ENCODE measurements at places on chromosomes 7 and 10.

- DNase-seq, result no peak
These were observed 33.6 kb downstream of the GSAP start for GRCh38 chr7:77382532-77382931.

- DNase-seq, result no peak
These were observed 2.2 kb downstream of the TRIL start for GRCh38 chr7:28955718-28956607.

DNA sequence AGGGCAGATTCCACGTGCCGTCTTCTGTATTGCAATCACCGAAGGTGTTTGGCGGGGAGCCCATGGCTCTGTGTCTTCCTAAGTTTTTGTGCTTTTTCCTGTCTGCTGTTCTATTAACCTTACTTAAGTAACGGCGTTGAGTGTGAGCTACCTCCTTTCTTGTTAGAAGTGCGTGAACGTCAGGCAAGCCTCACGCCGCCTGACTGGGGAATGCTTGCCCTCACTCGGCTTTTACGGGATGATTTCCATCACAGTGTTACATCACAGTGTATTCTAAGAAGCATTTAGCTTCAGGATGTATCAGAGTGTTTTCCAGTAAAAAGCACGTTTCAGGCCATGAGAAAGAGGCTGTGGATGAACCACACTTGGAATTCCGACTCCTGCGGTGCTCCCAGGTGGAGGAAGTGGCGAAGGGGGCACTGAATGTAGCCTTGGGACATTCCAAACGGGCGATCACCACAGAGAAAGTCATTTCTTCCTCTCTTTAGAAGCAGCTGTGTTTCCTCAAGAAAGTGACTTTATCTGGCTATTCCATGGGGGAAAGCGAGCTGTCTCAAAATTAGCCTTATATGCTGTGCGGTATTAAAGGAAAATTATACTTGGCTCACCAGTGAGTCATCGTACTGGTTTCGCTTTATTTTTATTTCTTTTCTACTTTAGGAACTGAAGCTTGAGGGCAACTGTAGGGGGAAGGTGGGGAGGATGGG, 290.7 kb downstream of the KLF6 start:
- no peak for DNase-seq

- no peak for DNase-seq
These were observed 47.9 kb downstream of the VWA2 start for GRCh38 chr10:114286921-114287320.

- DNase-seq, result no peak
These were observed 96.5 kb downstream of the OTUD1 start for GRCh38 chr10:23535381-23535780.

DNA sequence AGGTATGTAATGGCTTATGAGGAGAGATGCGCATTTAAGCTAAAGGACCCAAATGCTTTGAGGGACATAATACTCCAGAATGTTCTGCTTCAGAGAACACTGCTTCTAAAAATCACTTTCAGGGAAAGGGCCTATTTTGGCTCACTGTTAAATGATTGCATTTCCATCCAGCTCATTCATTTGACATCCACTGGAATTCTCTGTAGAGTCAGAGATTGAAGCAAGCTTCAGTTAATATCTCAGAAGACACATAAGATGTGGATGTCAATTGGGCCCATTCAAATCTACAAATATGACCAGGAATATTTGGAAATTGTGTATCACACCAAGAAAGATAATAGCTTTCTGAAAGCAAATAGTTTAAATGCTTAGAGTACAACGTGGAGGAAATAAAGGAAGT, 209.9 kb upstream of the VSTM2A start:
- DNase-seq, result no peak

DNA sequence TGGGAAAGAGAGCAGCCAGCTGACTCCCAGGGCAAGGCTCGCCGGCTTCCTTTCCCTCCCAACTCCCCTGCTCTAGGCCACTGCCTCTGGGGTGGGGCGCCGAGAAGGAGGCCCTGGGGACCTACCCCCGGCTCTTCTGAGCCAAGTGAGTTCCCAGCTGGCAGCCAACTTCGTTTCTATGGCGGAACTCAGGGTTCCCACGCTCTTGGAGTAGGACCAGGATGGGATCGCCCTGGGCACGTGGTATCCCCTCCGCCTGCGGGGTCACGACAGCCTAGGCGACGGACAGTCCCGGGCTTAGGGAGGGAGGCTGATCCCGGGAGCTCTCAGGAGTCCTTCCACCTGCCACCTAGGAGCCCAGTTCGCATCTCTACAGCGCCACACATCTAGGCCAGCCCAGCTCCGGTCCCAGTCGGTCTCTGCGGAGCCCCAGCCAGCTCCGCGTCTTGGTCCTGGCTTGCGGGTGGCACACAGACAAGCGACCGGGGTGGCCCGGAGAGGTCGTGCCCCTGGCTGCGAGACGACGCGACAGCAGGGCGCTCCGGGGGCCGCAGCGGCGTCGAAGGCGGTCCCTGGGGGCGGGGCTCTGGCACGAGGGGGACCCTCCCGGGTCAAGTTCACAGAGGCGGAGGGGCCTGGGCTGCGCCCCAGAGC, 20.5 kb upstream of the GATA3 start:
- no peak for DNase-seq

- DNase-seq, result no peak
These were observed 672 bp downstream of the LFNG start for GRCh38 chr7:2520131-2520760.

DNA sequence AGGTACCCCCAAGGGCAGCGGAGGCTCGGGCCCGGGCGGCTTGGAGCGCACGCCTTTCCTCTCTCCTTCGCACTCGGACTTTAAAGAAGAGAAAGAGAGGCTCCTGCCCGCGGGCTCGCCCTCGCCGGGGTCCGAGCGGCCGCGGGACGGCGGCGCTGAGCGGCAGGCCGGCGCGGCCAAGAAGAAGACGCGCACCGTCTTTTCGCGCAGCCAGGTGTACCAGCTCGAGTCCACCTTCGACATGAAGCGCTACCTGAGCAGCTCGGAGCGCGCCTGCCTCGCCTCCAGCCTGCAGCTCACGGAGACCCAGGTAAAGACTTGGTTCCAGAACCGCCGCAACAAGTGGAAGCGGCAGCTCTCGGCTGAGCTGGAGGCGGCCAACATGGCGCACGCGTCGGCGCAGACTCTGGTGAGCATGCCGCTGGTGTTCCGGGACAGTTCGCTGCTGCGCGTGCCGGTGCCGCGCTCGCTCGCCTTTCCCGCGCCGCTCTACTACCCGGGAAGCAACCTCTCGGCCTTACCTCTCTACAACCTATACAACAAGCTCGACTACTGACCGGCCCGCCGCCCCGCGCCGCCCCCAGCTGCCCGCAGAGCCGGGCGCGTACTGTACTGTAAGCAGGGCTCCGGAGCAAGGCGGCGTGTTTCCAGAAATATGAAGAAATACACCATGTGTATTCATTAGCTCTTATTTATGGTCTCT, 1.8 kb downstream of the HMX2 start:
- peak; percentile 40 for DNase-seq
